ENCODE measurements at places on chromosomes 3 and 15.

DNA sequence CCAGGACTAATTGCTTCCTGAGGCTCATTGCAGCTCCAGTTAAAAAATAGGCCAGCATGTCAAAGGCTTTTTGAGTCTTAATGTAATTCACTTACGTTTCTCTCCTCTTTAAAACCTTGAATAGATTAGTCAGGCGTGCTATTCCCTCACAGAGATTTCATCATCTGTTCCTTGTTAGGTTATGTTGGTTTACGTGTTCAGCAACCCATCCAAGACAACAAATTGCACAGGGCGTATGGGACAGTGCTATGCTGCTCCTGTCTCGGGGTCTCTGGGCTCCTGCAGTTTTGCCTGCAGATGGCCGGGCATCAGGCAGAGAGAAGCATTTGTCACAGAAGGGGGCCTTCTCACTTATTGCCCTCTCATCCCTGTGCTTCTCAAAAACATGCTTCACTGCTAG, 117.1 kb downstream of the CHDH start:
- no peak for DNase-seq

GRCh38 chr15:48896869-48897814, 19.2 kb downstream of the EID1 start:
- peak; percentile 27 for DNase-seq

DNA sequence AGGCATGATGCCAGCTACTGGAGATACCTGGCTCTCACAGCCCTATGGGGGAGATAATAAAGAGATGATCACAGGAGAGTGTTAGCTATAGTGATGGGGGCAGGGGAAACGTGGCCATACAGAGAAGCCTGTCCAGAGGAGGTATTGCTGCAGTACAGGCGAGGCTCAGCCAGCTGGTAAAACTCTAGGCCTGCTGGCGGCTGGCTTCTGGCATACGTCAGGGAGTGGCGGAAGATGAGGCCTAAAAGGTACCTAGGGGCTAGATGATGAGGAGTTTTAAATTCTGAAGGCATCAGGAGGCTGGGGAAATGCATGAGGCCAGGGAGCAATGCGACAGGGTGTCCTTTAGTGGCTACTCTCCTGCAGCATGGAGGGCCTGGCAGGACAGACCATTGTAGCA, 110.7 kb downstream of the EEFSEC start:
- DNase-seq = no peak

DNA sequence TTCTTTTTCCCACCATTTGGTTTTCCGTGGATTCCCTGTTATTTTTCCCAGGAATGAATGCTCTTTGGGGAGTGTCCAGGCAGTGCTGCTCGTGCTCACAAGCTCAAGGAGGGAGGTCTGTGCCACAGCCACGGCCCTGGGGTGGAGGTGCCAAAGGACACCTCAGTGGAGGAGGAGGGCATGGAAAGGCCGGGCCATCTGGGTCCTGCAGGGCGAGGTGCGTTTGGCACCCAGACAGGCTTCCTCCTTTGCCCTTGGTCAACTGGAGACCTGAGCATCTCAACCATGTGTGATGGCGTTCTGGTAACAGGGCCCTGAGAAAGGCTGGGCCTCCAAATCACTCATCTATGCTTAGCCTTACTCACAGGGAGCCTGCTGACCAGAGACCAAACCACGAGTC, 25.4 kb downstream of the KY start:
- DNase-seq = no peak

DNA sequence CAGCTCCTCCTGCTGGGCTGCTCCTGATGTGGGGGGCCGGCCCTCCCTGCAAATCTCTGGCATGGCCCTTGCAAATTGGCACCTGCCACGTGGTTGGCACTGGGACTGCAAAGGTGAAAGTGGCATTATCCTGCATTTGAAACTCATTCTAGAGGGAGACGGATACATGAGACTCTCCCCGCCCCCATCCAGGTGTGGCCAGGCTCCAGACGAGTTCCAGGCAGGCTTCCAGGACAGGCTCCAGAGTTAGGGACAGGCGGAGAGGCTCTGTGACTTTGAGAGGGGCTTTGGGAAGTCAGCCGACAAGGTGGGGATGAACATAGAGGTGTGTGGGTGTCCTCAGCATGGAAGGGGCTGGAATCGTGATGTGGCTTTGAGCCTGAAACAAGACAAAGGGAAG, 178.5 kb downstream of the APBA2 start:
- DNase-seq = no peak

DNA sequence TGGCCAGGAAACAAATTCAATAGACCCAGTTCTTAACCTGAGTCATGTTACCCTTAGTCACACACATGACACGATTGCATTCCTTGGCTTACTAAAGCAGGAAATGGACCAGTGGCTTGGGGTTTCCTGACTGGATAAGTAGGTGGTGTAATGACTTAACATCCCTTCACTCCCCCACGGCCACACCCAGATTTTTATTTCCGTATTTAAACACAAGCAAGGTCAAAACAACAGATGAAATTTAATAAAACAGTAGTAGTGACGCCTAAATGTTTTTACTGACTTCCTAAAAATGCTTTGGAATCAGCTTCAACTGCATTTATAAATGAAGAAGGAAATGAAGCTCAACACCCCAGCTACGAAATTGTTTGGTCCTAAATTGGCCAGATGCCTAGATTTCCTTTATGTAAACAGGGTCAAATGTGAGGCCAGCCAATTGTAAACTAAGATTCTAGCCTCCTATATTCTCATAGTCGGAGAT, 324.3 kb downstream of the CHST2 start:
- DNase-seq = no peak

DNA sequence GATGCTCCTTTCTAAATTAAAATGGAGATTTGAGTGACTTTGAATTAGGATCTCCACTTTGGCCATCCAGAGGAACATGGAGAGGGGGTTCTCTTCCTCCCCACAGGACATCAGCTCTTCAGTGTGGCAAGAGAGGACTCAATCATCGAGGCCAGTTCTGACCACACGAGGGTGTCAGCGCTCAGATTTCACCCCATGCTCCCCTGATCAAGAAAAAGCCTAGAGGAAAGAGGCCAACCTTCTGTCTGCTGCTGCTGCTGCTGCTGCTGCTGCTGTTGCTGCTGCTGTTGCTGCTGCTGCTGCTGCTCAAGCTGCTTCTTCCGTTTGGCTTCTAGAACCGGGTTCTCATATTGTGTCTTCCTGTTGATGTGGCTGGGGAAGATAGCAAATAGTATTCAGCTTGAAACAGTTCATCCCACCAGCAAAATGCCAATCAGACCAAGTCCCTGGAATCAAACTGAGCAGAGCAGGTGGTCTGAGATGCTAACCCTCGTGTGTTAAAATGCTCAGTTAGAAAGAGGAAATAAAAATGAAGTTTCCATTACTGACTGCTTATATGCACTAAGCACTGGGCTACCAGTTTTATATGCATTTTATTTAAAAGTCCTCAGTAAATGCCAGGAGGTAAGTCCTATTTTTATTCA, 599.0 kb downstream of the MAGI1 start:
- DNase-seq = peak; percentile 80

DNA sequence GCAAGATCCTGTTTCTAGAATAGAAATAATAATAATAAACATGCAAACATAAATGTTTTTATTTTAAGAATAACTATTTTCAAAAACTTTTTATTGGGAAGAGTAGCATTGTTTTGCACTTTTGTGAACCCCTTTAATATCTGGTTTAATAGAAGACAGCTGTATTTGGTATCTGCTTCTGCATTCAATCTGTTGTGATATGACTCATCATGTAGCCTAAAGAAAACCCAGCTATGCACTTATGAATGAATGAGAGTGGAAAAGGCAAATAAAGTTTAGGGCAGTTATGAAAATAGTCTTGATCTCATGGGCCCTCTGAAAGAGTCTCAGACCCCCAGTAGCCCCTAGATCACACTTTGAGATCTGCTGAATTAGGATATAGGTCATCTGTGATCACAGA, 100.4 kb upstream of the PPP2R3A start:
- DNase-seq = no peak

GRCh38 chr3:177705976-177706823, 508.9 kb upstream of the TBL1XR1 start:
- no peak for DNase-seq

DNA sequence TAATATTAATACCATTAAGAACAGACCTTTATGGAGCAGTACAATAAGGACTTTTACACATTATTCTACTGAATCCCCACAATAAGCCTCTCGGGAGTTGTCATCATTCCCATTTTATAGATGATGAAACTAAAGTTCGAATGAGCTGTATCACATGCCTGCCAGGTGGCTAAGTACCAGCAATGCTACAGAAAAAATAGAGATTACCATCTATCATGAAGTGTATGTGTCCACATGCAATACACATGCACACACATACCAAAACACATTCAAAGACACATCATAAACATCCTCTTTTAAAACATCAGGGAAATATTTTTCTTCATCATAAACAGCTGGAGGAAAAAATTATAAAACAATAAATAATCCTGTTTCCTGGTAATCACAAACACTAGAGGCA, 136.6 kb downstream of the SUCLG2 start:
- DNase-seq = no peak

GRCh38 chr3:60229502-60229901, 1021.8 kb downstream of the FHIT start:
- DNase-seq = no peak

GRCh38 chr15:92667287-92667904, 11.8 kb upstream of the FAM174B start:
- DNase-seq = no peak

DNA sequence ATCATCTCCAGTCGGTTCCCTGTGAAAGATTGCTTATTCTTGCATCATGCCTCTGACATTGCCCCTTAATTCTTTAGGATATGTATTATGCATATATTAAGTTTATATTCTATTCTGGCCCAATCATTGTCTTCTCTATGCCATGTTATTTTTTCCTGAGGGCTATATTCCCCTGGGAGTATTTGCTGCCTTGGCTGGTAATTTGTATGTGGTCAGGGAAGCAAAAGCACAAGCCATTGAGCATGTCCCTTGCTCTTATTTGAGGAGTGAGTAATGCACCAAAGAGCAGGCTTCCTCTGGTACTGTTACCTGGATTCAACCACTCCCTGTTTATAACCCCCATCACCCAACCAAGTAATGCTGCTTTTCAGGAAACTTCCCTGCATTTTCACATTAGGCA, 36.3 kb downstream of the STAC start:
- no peak for DNase-seq

GRCh38 chr15:90895571-90896117, 7.5 kb upstream of the MAN2A2 start:
- peak; percentile 26 for DNase-seq

- peak; percentile 77 for DNase-seq
Measured at GRCh38 chr15:41904541-41905005, 10.7 kb upstream of the SPTBN5 start.

GRCh38 chr3:166110102-166110501, 272.9 kb upstream of the BCHE start:
- no peak for DNase-seq

DNA sequence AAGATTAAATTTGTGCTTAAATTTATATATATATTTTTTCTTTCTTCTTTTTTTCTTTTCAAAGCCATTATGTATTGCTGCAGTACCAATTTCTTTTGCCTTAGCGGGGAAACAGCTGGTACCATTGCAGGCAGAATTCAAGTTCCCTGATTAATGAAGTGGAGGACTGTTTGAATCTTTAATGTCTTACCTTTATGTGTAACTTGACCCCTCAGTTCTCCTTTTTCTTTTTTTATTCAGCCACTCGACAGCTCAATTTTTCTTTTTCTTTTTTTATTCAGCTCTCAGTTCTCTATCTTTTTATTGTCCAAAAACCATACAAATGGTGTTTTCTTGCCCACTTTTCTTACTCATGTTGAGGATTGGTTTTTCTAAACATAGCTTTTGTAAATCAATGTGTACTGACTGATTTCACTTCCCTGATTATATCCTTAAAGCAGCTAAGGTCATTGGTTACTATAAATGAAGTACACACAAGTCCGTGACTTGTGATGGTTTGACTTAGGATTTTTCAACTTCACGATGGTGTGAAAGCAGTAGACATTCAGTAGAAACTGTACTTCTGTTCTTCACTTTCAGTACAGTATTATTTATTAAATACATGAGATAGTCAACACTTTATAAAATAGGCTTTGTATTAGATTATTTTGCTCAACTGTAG, 22.8 kb downstream of the ATP2C1 start:
- DNase-seq = no peak

DNA sequence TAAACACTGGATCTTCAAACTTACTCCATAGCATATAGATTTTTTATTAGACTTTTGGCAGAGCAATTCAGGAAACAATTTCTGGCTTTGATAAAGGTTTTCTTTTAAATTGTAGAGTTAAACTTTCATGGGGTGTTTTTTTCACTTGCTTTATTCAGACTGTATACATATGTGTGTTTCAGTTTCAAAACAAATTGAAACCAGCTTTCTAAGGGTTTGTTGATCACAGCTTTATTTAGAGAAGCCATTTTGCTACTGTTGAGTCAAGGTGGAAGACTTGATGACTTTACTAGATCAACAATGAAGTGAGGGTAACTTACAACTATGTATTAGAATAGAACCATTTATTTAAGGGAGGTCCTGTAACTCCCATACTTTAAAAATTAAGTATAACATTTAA, 6.2 kb downstream of the UBE2E1 start:
- no peak for DNase-seq

GRCh38 chr3:161796312-161796711, 299.7 kb downstream of the OTOL1 start:
- DNase-seq = no peak

DNA sequence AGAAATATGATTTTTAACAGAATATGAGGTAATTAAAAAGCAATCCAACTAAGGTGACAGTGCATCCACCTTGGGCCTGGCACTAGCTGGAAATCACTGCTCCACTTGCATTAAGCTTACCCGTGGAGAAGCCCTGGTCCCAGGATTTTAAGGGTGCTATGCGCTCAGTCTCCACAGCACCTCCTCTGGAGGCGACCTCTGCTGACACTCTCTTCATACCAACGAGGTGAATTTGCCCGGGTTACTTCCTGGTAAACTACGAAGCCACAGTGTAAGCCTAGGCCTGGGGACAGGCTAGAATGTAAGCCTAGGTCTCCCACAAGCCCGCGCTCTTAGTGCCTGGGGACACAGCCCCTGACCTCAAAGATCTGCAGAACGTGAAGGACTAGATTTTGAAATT, 793 bp downstream of the APOD start:
- DNase-seq = no peak

GRCh38 chr15:60523056-60523455, 44.1 kb upstream of the ICE2 start:
- DNase-seq = no peak

- no peak for DNase-seq
Measured at GRCh38 chr3:4950351-4950784, 28.9 kb upstream of the BHLHE40 start.

GRCh38 chr3:127915937-127916493, 983 bp downstream of the KBTBD12 start:
- no peak for DNase-seq

DNA sequence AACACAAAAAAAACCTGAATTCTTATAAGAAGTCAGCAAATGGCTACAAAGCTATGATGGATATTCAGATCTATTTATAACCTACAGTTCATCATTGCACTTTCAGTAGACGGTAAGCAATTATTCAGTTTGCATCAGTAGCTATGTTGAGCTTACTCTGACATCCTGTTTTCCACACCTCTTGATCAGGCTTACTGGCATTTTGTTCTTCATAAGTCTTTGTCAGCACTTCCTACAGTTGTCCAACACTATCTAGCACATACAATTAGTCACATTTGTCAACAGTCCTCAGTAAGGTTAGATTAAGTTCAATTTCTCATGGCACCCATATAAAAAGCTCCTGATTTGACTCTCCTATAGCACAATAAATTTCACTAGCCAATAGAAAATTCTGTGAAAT, 71.2 kb upstream of the ST3GAL6 start:
- no peak for DNase-seq

Measured in neural progenitor cell (in vitro differentiated cells).